Islet precursor cell (in vitro differentiated cells): ENCODE measurements at places on chromosomes 6 and 20.

DNA sequence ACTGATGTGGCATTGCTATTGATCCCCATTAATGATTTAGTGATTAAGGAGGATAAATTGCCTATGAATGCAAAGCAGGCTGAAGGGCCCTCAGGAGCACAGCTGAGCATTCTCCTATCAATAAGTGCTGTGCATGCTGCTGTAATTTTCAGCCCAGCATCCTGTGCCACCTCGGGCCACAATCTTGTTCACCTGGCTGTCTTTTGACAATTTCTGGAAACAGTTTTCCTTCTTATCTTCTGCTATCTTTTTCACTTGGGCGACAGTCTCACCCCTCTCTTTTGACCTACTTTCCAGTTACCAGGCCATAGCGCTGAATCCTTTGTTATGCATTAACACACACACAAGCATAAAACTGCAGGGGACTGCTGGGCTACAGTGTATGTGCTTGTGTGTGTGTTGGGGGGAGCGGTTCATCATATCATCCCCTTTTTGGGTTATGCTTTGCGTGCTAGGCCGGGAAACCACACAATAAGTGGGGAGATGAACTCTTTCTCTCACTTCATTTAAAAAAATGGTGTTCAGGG lies 60.2 kb downstream of the F13A1 start:
- no peak for DNase-seq

- DNase-seq: no peak
Measured at GRCh38 chr6:149499066-149499465, 14.3 kb upstream of the ZC3H12D start.

- no peak for DNase-seq
Measured at GRCh38 chr6:135324531-135324930, 143.4 kb downstream of the MYB start.

DNA sequence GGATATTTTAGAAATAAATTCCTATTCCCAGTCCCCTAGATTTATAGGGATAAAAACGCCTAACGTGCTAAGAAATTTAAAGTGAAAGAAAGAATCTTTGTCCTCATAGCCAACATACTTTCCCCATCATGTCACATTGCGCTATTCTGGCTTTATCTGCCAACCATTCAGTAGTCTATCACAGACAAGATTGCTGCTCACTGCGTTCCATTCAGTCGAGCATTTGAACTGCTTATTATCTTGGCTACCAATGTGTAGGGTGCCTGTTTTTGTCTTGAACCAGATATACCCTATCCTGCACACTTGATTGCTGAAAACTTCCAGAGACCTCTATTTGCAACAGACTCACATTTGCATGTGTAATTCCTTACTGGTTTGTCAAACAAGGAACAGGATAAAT lies 751.5 kb downstream of the EPHA7 start:
- DNase-seq: peak; percentile 49

DNA sequence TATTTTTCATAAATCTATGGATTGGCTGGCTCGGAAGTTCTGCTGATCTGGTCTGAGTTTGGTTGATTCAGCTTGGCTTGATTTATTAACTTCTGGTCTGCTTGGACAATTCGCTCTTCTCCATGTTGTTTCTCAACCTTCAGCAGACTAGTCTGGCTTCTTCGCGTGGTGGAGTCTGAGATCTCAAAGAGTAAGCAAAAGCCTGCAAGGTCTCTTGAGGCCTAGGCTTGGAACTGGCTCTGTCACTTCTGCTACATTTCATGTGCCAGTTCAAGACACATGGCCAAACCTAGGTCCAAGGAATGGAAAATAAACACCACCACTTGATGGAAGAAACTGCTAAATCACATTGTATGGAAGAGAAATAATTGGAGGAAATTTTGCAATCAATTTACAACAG lies 115.1 kb upstream of the JAG1 start:
- no peak for DNase-seq

DNA sequence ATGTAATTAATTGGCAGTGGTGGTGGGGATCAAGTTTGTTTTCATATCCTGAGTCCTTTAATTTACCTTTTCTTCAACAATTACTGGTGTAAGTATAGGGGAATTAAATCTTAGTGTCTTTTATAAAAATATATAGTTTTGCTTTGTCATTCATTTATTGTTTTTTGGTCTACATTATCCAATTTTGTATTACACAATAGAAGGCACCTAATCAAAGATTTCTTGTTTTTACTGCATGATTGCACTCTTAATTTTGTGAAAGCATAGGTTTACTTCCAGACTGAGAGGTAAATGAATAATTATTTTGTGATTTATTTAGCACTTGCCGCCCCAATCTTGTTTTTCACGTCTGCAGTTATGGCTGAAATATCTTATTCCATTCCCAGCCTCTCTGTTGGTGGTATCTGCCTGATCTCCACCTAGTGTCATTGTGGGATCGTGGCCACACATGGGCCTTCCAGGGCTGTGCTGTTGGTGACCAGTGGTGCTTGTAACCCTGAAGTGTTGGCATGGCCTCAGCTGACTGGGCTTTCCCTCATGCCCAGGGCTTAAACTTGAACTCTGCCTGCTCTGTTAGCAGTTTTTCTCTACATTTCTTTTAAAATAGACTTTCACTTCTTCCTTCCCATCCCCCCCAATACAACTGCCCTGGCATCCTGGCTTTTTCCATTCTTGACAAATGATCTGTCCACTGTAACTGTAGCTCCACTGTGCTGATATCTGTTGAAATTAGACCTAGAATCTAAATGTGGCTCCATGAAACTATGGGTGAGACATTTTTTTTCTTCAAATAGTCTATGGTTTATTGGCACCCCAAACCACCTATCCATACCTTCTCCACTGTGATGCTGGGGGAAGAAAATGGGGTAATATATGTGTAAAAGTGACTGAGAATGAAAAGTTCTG lies 24.8 kb downstream of the E2F3 start:
- DNase-seq: no peak

GRCh38 chr6:56173228-56173627 lies 74.2 kb downstream of the COL21A1 start:
- no peak for DNase-seq

GRCh38 chr20:48720256-48720985 lies 107.4 kb downstream of the PREX1 start:
- DNase-seq: no peak

DNA sequence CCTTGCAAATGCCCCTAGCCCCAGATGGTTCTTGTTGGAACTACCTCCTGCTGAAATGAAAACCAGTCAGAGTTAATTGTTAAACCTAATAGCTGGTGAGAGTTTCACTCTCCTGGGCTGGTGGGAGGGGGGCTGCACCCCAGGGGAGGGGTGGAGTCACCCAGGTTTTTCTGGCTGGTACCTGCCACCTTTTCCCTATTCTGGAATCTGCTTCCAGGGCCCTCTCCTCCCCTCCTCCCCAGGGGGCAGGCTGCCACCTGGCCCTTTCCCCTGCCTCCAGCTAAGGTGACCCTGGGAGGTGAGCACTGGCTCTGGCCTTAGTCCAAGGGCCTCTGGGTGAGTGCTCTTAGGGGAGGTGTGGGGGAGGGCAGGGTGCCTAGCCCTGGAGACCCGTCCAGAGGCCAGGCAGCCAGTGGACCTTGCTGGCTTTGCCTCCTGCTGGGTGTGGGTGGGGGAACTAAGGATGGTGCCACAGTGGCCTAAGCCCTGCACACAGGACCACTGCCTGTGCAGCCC lies 48.8 kb upstream of the EPB41L1 start:
- no peak for DNase-seq

DNA sequence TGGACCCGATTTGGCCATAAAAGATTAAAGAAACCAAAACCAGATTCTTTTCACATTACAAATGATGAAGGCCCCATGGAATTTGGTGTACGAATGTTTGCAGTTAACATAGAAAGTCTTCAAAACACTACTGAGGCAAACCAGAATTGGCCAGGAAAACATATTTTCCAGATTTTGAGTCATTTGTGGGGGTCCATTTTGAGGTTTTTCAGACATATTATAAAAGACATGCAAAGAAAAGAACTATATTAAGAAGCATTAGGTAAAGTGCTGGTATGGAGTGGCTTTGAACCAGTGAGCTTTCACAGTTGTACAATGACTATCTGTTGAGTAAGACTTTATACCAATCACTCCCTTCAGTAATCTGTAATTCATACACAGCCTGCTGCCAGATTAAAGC lies 168.9 kb upstream of the COL21A1 start:
- no peak for DNase-seq

- DNase-seq: peak; percentile 95
Measured at GRCh38 chr20:31968291-31969126, 558 bp downstream of the XKR7 start.

- DNase-seq: peak; percentile 95
Measured at GRCh38 chr6:164085091-164086075, 670.9 kb downstream of the QKI start.

GRCh38 chr6:138570725-138571029 lies 71.4 kb upstream of the NHSL1 start:
- no peak for DNase-seq

DNA sequence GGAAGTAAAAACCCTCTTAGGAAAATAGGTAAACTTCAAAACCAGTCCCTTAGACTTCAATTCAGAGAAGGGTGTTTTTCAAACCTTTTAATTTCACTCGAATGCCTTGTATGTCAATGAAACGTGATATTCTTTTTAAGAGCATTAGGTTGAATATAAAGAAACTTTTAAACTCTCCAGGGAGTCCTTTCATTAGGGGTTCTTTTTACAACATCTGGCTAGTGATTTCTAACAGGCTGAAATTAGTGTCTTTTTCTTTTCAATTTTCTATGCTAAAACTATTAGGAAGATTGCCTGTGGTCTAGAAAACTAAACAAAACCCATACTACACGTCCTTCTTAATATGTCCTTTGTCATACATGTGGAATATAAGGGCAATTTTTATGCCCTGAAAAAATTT lies 569.7 kb upstream of the CITED2 start:
- no peak for DNase-seq

- DNase-seq: no peak
Measured at GRCh38 chr6:47789553-47789952, 7.7 kb downstream of the OPN5 start.

- no peak for DNase-seq
Measured at GRCh38 chr6:79170431-79170830, 64.1 kb downstream of the HMGN3 start.
